ENCODE measurements at places on chromosomes 7 and 10. TPM values are rescaled to one million over a fixed set of nuclear protein-coding genes. Genes with fewer than 3 reads are reported as not detected.
A peak's percentile ranks its signal among the peaks of the same experiment; 100 is the strongest.

GRCh38 chr10:70576803-70577517 is 25.6 kb downstream of the PRF1 start:
- no peak for DNase-seq
- no peaks in the 10 kb centered on the region for H3K4me1 ChIP-seq
- H3K36me3 ChIP-seq: no peaks in the 10 kb centered on the region
- no peak overlapping the region for H3K27ac ChIP-seq
- no peaks in the 10 kb centered on the region for H3K27me3 ChIP-seq

CNNM1 gene
- 3.8 TPM for total RNA-seq

GRCh38 chr7:7969306-7970236 is 975 bp downstream of the GLCCI1 start:
- H3K4me3 ChIP-seq: peak overlapping the region; percentile 89
- no peaks in the 10 kb centered on the region for H3K4me1 ChIP-seq
- DNase-seq: peak; percentile 83
- H3K36me3 ChIP-seq: no peaks in the 10 kb centered on the region
- peak overlapping the region; percentile 95 for H3K27ac ChIP-seq
- no peaks in the 10 kb centered on the region for H3K27me3 ChIP-seq

PTPRZ1 gene
- 11.9 TPM for total RNA-seq
